ENCODE measurements at places on chromosomes 2 and 18.

GRCh38 chr2:53632714-53633113, 134.9 kb upstream of the CHAC2 start:
- no peak for DNase-seq

DNA sequence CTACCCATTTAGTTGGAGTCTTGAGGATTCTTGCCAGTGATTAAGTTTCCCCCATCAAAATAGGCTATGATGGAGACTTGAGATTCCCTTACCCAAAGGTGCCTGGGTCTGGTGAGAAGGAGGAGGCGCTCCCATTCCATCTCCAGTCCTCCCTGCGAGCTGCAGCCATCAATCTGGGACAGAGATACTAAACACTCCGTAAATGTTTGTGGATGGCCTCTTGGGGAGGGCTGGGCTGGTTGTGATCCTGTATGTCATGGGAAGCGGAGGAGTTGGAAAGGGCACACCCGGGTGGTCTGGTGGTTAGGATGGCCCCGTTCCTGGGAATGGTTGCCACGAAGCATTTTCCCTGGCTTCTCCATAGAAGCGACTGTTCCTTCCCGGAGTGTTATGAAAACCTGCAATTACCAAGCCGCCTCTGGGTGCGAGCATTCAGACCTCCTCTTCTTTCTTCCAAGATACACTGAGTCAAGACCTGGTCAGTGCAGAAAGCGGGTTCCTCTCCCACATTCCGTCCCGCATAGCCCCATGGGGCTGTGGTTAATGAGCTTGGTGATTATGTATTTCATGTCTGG, 196.9 kb downstream of the CTIF start:
- DNase-seq, result no peak

GRCh38 chr2:115400940-115401339, 958.5 kb downstream of the DPP10 start:
- DNase-seq, result no peak

DNA sequence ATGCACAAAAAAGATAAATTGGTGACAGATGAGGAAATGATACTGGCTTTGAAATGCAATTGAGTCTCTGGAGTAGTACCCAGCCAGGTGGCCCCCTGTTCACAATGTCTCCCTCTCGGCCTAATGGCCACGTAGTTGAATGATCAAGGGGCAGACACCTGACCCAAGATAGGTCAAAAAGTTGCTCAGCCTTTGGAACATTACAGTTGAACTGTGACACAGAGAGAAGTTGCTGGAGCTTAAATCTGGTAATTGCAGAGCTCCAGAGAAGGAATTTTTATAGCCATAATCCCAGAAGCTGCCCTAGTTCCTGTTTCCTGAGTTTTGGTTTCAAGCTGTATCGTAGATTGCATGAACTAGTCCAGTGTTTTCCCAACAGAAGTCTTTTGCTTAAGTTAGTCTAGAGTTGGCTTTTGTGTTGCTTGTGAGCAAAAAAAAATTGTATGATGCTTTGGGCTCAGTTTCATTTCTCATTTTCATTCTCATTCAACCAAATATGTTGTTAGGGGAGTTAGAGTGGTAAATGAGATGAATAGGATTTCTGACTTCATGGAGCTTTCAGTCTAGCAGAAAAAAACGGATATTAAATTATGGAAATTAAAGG, 117.9 kb downstream of the CSRNP3 start:
- no peak for DNase-seq

DNA sequence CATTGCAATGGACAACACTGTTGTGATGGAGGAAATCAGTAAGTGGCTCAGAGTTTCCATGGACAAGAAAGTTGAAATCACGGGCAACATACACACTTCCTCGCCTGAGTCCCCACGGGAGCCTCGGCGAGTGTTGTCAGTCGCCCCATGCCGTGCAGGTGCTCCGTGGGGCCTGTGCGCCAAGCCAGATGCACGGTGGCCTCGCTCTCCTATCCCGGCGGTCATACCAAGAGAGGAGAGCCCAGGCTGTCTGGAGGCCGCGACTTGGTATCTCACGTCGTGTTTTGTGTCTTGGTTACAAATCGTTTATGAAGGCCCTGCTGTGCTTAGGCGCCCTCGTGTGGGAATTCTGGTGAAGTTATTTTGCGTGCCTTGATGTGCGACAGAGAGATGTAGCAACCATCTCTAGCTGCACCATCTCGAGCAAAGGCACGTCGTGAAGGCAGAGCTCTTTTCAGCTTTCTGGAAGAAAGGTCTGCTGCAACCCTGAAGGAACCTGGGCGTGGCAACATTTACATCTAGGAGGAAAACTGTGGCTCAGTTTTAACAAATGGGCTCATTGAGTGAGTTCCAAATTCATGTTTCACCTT, 21.8 kb downstream of the ATG4B start:
- DNase-seq, result peak; percentile 75

DNA sequence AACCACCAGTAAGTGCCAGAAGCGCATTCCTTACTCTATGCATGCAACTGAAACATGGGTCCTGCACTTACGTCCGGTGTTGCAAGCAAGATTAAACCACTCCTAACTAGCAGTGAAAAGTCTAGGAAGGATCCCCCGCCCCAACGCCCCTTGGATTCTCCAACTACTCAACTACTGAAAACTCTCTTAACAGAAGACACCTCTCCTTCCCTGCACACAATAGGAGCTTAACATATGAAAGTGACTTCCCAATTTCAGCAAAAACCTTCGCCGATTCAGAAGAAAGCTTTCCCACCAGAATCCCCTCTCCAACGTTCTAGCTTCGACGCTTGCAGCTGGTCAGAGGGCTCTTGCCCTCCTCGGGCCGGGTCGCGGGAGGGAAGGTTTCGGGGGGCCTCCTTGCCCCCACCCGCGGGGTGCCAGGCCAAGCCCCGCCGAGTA, 578 bp downstream of the IWS1 start:
- DNase-seq, result peak; percentile 56

DNA sequence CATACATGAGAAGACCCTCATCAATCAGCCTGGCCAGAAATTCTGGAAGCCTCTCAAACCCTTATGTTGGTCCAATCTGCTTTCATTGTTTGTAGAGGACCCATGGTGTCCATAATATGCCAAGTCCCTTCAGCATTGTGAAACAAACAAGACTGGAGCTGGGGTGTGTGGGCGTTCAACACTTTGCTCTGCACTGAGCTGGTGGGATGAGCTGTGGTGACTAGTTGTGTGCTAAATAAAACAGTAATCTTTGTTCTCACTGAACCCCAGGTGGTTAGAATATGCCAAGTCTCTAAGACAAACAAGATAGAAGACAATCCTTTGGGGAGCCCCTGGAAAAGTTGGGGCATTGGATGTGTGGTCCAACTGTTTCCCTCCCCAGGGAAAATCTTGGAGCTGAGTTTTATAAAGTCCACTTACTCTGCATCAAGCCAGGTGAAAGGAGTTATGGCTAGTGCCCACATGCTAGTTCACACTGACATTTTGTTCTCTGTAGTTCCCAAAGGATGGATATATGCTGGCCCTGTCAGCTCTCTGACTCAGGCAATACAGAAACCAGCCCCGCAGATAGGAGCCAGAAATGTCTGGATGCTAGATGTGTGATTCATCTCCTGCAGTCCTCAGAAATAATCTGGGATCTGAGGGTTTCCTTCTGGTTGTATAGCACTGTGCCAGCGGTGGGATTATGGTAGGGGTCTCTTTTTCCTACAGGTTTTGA, 260.2 kb downstream of the TMX3 start:
- no peak for DNase-seq

DNA sequence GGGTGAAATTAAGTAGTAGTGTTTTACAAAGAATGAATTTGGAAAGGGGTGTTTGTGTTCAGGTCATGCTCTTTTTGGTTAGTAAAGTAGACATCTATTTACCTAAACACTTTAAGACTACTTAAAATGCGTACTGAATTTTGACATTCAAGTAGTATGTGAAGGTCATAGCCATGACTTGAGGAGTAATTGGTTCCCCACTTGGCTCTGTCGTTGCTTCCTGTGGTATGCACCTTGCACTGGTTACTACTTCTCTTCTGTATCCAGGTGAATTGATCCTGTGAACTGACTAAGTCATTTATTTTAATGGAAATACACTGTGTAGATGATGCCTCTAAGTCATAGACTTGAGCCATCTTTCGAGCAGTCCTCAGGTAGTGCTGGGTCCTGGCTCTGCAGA, 97.9 kb downstream of the ITGB1BP1 start:
- DNase-seq, result no peak

DNA sequence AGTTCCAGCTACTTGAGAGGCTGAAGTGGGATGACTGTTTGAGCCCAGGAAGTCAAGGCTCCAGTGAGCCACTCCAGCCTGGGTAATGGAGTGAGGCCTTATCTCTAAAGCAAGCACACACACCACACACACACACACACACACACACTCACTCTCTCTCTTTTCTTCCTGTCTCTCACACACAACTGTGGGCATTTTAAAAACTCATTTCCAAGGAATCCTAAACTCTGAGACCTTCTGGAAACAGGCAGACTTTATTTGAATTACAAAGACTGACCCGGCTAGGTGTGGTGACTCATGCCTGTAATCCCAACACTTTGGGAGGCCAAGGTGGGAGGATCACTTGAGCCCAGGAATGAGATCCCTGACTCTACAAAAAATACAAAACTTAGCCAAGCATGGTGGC, 21.3 kb downstream of the WDSUB1 start:
- DNase-seq, result peak; percentile 31

DNA sequence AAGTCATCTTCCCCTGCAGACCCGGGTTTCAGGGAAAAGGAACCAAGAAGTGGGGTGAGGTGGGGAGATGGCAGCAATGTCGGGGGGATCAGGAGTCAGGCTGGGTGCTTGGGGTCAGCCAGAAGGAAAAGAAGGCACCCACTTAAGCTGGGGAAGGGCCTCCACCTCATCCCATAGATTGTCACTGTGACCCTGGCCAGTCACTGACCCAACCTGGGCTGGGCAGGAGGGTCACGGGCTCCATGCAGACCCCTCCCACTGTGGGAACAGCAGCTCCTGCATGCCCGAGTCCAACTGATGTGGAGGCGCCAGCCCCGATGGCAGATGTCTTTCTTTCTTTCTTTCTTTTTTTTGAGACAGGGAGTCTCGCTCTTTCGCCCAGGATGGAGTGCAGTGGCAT, 53.6 kb upstream of the HAAO start:
- DNase-seq, result no peak

GRCh38 chr18:12422936-12423335, 15.2 kb downstream of the PRELID3A start:
- DNase-seq, result peak; percentile 87

GRCh38 chr2:1170241-1170640, 219.6 kb downstream of the SNTG2 start:
- DNase-seq, result no peak

GRCh38 chr2:80293039-80293438, 11.5 kb downstream of the LRRTM1 start:
- no peak for DNase-seq

DNA sequence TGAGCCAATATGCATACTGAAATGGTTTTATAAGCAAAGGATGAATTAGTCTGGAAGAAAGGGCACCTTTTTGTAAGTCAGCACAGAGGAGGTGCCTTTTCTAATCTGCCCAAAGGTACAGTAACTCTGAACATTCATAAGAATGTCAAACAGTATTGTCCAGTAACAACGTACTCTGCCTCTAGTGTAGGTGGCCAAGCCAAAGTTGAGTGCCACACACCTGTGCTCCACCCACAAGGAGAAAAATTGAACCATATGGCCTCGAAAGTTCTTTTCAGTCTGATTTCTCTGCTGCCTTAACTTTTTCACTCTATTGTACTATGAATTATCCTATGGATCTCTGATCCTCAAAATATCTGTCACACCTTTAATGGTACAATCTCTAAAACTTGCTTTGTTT, 86.8 kb downstream of the CERKL start:
- no peak for DNase-seq

- DNase-seq, result no peak
Observed at GRCh38 chr2:160042054-160042453, 20.4 kb downstream of the PLA2R1 start.

All from hematopoietic multipotent progenitor cell treated with erythropoietin and hydrocortisone succinate and interleukin-3 and kit ligand, for 6 days (in vitro differentiated cells).